ENCODE measurements at places on chromosomes 16 and 17. TPM values are rescaled to one million over a fixed set of nuclear protein-coding genes. Genes with fewer than 3 reads are reported as not detected.

- DNase-seq: no peak
Observed at GRCh38 chr16:65917466-65917865, 449.0 kb upstream of the CDH5 start.

ZNF597 gene
- 2.2 TPM for total RNA-seq

- no peak for DNase-seq
Observed at GRCh38 chr17:6927290-6928126, 68.3 kb upstream of the ALOX12 start.

GRCh38 chr16:64615630-64616280 is 506.1 kb downstream of the CDH11 start:
- DNase-seq: no peak

DNA sequence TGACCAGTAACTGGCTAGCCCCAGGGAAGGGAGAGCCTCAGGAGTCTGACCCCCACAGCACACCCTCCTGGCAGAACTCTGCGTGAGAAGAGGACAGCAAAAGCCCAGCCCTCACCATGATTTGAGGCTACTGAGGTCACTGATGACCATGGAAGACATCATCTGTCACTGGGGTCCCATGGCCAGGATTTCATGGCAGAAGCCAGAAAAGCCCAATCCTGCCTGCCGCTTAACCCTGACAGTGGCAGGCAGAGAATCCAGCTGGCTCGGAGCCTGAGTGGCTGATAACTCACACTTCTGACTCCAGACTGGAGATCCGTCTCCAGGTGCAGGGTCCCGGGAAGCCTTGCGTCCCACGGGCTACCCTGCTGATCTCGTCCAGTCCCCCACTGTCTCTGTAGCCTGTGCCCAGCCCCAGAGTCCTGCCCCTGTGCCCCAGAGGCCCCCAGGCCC is 17.5 kb downstream of the GRIN2C start:
- no peak for DNase-seq

DNA sequence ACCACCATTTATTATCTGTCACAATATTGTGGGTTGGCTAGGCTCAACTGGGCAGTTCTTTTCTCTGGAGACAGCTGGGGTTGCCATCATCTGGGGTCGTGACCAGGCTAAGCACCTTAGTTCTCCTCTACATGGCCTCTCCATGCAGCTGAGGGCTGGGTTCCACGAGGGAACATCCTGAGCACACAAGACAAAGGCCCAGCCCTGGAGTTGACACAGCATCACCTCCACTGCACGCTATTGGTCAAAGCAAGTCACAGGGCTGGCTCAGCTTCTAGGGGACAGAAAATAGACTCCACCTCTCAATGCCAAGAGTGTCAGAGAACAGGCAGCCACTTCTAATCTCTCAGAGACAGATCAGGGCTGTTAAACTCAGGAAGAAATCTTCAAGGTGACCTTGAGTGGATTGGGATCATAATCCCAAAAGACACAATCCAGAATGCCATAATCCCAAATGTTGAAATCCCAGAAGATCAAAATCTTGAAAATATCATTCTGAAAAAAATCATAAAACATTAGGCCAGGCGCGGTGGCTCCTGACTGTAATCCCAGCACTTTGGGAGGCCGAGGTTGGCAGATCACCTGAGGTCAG is 13.0 kb upstream of the USP10 start:
- no peak for DNase-seq

GRCh38 chr17:3990386-3991127 is 26.3 kb upstream of the ATP2A3 start:
- DNase-seq: no peak

PRSS27 gene
- total RNA-seq: 7.8 TPM

- no peak for DNase-seq
Observed at GRCh38 chr17:69404399-69404798, 10.1 kb upstream of the MAP2K6 start.

KRT28 gene
- not detected for total RNA-seq

DNA sequence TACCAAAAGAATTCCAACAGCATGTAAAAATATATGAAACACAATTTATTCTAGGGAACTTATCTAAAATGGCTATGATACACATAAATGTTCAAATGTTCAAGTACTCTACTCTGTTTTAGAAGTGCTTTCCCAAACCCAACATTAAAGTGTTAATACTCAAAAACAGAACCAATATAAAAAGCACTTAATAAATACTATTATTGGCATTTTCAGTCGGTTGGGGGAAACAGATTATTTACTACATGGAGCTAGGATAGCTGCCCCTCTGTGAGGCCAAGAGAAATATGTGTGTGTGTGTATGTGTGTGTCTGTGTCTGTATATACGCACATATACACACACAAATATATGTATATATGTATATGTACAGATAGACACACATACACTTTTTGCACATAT is 32.1 kb upstream of the BRIP1 start:
- DNase-seq: no peak

TCAP gene
- 1.9 TPM for total RNA-seq

- DNase-seq: no peak
Observed at GRCh38 chr17:82942166-82943130, 102.6 kb upstream of the ZNF750 start.

- no peak for DNase-seq
Observed at GRCh38 chr16:58589326-58589905, 40.2 kb downstream of the CNOT1 start.

- DNase-seq: no peak
Observed at GRCh38 chr16:50603206-50604064, 55.2 kb downstream of the NKD1 start.

GRCh38 chr17:59771093-59771492 is 63.6 kb downstream of the VMP1 start:
- no peak for DNase-seq

- no peak for DNase-seq
Observed at GRCh38 chr17:27478901-27479538, 22.8 kb downstream of the KSR1 start.

SLC5A11 gene
- total RNA-seq: not detected
